Left renal cortex interstitium (tissue), 4 donors: ENCODE measurements at places on chromosomes 11 and 22. TPM values are rescaled to one million over a fixed set of nuclear protein-coding genes. Genes with fewer than 3 reads are reported as not detected.

- DNase-seq = no peak
These were observed 30.9 kb downstream of the POLR3H start for GRCh38 chr22:41513391-41513790.

- DNase-seq = no peak
These were observed 30.2 kb downstream of the ZBTB16 start for GRCh38 chr11:114089748-114090147.

The DDI1 gene
- not detected for polyA plus RNA-seq

DNA sequence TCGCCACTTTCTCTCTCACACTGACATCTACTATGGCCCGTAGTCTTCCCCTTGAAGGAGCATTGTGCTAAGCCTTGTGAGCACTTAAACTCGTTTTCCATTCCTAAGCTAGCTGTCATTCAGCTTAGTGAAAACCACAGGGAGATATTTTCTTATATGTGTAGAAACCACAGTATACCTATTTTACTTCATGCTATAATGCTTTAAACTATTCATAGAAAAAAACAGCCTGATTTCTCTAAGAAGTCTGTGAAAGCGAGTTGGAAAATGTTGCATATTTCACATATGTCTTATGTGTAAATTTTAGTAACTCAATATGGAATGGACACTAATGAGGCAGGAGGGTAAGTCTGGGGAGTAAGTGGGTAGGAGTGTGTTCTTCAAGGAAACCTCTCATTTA is 194.3 kb upstream of the CTSC start:
- DNase-seq = no peak

GRCh38 chr22:44887941-44888366 is 121.9 kb downstream of the PHF21B start:
- no peak for DNase-seq

The APOBEC3B gene
- 7.1 TPM for polyA plus RNA-seq

GRCh38 chr11:90332415-90332814 is 109.6 kb upstream of the CHORDC1 start:
- no peak for DNase-seq

DNA sequence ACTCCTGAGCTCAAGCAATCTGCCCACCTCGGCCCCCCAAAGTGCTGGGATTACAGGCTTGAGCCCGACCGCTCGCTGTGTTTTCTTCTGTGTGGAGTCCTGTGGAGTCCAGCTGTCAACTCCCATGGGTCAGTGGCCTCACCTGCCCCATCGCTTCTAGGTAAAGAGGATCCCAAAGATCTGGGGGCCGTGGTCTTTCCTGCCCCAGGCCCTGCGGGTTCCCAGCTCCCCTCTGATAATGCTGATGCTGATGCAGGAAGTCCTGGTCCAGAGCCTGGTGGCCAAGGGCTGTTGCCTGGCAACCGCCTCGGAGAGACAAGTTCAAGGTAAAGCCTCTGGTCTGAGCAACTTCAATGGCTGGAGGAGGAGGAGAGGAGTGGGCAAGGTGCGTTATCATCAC is 9.6 kb downstream of the SSTR3 start:
- DNase-seq = no peak

- DNase-seq = no peak
These were observed 70.1 kb upstream of the LINC01488 start for GRCh38 chr11:69411257-69411924.

GRCh38 chr11:76902121-76903014 is 41.6 kb downstream of the ACER3 start:
- DNase-seq = no peak

DNA sequence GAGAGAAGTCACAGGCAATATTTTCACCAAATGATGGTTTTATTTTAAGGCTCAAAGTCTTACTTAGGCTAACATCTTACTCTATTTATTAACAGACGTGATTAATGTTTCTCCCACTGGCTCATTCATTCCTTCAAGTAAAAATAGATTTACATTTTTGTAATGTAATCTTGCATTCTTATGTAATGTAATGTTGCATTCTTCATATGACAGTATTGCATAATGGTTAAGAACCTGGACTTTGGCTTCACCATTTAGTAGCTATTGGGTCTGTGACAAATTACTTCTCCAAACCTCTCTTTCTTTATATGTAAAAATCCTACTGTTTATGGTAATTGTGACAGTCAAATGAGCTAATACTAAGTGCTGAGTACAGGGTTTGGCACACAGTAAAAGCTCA is 3.3 kb upstream of the DIXDC1 start:
- no peak for DNase-seq

- no peak for DNase-seq
These were observed 48.5 kb downstream of the WT1 start for GRCh38 chr11:32386770-32387377.

DNA sequence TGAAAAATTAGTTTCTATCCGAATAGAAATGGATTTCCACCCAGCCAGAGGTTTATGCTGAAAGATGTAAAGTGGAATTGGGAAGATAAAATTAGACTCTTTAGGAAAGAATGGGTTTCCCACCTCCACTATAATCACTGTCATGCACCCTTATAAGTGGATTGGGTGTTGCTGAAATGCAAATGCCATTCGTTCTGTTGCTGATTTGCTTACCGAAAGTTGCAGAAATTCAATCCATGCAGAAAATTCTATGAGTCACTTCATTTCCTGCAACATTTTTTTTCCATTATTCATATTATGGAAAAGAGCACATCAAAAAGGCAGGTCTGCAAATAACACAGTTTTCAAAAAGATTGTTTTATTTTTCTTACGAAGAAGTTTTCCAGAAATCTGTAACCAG is 65.6 kb downstream of the LDLRAD3 start:
- DNase-seq = no peak

DNA sequence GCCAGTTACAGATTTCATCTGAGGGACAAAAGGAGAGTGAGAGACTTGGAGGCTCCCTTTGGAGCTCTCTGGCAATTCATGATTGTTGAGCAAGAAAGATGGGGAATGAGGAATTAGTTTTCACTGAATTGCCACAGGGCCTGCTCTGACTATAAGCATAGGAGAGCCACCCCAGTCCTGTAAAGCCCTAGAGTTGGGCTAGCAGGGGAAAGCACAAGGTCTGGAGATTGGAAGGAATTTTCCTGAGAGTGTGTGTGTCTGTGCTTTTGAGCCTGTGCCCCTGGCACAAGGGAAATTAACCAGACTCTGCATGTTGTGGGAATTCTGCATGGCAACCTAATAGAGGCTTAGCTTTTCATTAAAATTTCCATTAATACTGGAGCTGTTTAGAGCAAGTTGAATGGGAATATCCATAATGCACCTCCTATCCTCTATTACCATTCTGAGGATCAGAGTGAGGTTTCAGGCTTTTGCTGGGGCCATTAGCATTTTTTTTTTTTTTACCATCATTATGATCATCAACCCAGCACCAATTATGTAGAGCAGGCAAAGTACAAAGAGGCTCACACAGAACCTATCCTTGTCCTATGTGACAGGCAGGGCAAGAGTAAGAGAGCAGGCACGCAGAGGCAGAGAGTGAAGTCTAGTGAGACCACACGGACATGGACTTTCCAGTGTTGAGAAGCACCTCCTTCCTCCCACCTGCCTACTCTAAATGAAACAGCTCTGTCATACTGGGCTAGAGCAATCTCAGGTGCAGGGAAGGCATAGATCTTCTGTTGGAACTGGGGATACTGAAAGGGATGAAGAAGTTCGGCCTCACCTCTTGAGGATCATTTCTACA is 308.5 kb downstream of the ST3GAL4 start:
- DNase-seq = no peak

DNA sequence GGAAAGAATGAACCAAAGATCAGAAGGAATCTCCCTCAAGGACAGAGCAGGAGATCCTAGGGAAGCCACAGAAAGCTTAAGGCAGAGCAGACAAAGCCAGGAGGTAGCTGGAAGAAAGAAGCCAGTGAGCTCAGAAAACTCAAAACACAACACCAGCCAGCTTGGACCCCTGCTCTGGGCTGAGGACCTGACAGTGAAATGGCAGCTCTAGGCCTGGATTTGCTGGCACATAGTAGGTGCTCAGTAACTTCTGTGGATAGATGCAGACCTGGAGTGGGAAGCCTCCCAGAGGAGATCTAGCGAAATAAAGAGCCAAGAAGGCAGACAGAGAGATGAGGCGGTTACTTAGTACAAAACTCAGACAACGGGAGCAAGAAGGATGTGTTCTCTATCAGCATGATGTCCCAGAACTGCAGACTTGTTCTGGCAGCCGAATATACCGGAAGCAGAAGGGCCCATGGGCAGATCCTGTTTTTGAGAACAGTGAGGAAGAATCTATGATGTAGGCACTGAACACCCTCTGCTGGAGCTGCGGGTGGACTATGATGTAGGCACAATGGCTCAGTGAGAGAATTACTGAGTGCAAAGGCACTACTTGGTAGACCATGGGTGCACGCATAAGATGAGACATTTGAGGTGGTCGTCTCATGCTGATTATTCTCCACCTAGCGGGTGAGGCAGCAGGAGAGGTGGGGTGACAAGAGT is 4.8 kb downstream of the ROBO4 start:
- DNase-seq = no peak

The USP35 gene
- polyA plus RNA-seq = 8.2 TPM

GRCh38 chr11:15136166-15136565 is 21.4 kb downstream of the INSC start:
- no peak for DNase-seq

GRCh38 chr11:78354408-78355308 is 63.0 kb downstream of the GAB2 start:
- DNase-seq = no peak

- DNase-seq = no peak
These were observed 21.4 kb downstream of the PANX1 start for GRCh38 chr11:94150056-94150455.

- no peak for DNase-seq
These were observed 41.6 kb downstream of the PITPNB start for GRCh38 chr22:27877501-27877900.

DNA sequence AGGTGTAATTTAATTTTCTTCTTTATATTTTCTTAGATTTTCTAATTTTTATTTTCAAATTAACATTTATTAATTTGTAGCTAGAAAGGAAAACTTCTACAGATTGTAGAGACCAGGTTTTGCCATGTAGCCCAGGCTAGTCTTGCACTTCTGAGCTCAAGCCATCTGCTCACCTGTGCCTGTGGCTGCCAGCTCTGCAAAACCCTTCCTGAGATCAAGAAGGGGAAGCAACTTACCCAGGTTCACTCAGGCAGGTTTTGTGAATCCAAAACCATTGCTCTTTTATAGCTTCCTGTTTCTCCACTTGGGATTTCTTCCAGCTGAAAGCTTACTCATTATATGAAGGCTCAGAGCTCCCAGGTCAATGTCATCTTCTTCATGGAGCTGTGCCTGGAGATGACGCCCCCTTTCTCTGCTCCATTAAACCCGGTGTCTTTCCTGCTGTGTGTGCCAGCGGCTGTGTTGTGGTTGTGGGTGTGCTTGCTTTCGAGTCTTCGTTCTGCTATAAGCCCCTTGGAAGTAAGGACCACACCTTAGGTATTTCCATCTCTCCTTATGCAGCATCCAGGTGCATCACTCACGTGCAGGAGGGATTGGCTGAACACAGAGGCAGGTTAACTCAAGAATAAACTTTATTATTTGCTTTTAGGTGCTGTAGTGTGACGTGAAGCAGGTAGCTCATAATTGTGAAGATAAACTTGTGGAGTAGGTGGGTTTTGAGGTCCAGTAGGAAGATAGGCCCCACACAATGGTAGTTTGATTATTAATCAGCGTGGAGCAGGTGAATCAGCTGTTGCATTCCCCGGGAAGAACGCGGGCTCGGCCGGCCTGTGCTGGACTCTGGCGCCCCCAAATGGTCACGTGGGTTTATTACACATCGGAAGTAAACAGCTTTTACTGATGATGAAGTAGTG is 42.2 kb upstream of the INCENP start:
- no peak for DNase-seq

- DNase-seq = no peak
These were observed 4.6 kb upstream of the CST6 start for GRCh38 chr11:66007201-66007634.

- no peak for DNase-seq
These were observed 48.2 kb upstream of the SMCO4 start for GRCh38 chr11:93591247-93591898.

The F2 gene
- 0.27 TPM for polyA plus RNA-seq

The KCNJ11 gene
- polyA plus RNA-seq = 2.1 TPM

DNA sequence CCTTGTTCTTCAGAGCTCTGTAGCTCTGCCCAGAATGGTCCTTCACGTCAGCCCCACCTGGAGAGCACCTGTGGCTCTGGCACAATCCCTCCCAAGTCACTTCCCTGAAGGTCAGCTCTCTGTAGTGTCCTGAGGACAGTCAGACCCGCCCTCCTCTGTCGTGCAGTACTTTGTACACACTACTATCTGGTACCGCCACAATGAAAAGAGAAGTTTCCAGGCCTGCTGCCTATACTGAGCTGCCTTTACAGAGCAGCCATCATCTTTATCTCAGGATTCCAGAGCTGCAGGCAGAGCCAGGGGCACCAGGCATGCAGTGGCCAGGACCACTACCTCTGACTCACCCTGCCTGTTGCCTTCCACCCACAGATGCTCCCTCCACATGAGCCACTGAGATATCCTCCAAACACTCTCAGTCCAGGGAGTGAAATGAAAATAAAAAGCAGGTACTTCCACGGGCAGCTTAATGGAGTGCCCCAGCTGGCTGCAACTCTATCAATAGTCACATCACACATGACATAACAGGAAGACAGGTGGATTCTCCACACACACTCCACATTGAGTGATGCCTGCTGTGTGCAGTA is 7.3 kb downstream of the PACSIN2 start:
- DNase-seq = no peak

DNA sequence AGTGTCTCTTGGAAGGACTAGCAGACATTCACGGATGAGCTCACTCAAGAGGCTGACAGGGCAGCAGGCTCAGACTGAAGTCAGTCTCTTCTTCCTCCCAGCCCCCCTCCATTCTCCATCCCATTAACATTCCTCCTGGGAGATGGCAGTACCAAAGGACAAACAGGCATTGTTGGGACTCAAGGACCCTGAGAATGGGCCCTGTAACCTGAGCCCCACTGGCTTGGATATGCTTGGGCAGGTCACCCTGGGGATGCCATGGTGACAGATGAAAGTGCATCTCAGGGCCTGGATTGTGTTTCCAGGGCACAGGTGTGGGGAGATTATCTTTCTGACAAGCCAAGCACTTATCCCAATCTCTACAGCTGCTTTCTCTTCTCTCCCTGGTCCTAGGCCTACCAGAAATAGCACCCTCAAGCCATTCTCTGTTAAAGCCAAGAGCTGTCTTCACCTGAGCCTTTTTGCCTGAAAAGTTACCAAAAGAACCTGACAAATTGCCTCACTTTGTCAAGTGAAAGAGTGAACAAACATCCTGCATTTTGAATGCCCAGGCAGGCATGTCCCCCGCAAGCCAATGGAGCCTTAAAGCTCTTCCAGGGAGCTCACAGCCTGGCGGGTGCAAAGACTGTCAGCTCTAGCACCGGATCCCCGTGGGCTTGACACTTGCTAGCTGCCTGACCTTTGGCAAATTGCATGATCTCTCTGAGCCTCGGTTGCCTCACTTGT is 366.0 kb upstream of the NARS2 start:
- peak; percentile 61 for DNase-seq

The OR4D5 gene
- not detected for polyA plus RNA-seq

GRCh38 chr22:45529971-45530575 is 27.4 kb downstream of the FBLN1 start:
- DNase-seq = no peak

The POU2AF2 gene
- not detected for polyA plus RNA-seq

GRCh38 chr22:46105494-46106278 is 44.6 kb upstream of the PPARA start:
- no peak for DNase-seq

The GNG3 gene
- 1.4 TPM for polyA plus RNA-seq

The MN1 gene
- polyA plus RNA-seq = 9.1 TPM

The CD248 gene
- polyA plus RNA-seq = 102 TPM

- no peak for DNase-seq
These were observed 19.6 kb downstream of the ENTHD1 start for GRCh38 chr22:39873965-39874364.

GRCh38 chr11:2139621-2140337 is 590 bp upstream of the IGF2 start:
- no peak for DNase-seq

The PDGFD gene
- 28.2 TPM for polyA plus RNA-seq
